Fibroblast of skin of right biceps (primary cell): ENCODE measurements at places on chromosomes 13 and 19.

- DNase-seq: no peak
Measured at GRCh38 chr19:2813235-2814160, 6.2 kb upstream of the ZNF554 start.

GRCh38 chr19:49712397-49712859, 21.5 kb downstream of the CPT1C start:
- peak; percentile 22 for DNase-seq

DNA sequence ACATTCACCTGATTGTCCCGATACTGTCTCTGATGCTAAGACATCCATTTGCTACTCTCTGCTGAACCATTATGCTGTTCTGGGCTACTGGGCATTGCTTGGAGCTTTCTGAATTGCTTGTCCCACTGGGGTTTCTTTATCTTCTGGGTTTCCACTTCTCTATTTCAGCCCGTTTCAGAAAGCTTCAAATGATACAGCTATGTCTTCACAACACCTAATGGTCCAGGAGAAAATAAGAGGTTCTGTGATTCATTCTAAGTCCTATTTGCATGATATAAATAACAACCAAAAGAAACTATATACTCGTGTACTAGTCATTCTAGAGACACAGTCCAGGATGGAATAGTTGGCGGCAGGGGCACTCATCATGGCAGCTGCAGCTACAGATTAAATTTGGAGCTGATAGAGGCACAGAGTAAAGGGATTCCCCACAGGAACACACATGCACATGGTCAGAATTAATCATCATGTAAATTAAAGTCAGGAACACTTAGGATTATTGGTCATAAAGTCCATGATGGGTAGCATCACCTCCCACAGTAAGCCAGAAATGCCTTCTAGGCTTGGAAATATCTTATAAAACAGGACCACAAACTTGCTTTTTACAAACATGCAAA, 33.3 kb upstream of the SCEL start:
- DNase-seq: no peak

- DNase-seq: no peak
Measured at GRCh38 chr13:28471421-28471820, 23.5 kb downstream of the FLT1 start.

DNA sequence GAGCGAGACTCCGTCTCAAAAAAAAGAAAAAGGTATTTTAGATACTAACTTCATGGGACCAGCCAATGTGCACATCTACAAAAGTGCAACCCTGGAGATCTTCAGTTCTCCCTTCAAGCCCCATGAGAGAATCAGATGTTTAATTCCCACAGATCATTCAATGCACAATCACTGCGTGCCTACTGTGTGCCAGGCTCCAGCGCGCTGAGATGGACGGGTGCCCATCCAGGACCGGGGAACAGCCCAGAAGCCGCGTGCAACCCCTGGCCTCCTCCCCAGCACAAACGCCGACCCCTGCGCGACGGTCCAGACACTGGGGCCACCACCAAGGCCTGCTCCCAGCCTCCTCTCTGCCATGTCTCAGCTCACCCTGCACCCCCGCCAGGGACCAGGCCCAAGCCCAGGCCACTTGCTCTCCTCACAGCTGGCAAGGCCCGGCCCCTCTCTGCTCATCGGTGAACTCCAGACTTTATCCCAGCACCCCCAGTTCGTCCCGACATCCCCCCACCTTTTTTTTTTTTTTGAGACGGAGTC, 5.3 kb downstream of the BTBD2 start:
- DNase-seq: no peak

- no peak for DNase-seq
Measured at GRCh38 chr13:103373916-103374315, 307.7 kb upstream of the SLC10A2 start.

- DNase-seq: no peak
Measured at GRCh38 chr13:80989747-80990146, 648.8 kb upstream of the SPRY2 start.

GRCh38 chr19:1489463-1490310, 463 bp downstream of the PCSK4 start:
- no peak for DNase-seq

DNA sequence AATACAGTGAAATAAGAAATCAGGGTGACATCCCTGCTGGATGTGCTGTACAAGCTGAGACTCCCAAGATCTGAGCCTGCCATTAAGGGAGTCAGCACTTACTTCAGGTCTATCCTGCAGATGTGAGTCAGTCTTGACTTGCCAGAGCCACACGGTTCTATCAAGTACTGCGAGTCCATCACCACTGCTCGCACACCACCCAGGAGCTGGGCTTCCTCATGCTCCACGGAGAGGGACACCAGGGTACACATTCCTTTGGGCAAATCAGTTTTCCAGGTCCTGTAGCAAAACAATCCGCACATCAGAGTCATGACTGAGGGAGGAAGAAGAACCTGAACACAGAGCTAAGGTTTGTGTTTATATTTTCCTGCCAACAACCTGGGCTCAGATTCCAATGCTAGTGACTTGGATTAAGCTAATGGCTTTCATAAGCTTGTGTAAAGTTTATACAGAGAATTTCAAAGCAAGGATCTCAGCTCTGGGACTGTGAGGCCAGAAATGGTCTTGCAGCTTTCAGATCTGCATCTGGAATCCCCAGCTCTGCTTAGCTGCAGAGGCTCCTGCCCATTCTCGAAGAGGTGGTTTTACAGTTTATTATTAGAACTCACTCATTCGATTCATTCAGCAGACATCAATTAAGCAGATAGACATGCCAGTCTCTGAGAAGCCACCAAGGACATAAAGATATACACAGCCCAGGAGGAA, 90.6 kb downstream of the KL start:
- DNase-seq: peak; percentile 12

DNA sequence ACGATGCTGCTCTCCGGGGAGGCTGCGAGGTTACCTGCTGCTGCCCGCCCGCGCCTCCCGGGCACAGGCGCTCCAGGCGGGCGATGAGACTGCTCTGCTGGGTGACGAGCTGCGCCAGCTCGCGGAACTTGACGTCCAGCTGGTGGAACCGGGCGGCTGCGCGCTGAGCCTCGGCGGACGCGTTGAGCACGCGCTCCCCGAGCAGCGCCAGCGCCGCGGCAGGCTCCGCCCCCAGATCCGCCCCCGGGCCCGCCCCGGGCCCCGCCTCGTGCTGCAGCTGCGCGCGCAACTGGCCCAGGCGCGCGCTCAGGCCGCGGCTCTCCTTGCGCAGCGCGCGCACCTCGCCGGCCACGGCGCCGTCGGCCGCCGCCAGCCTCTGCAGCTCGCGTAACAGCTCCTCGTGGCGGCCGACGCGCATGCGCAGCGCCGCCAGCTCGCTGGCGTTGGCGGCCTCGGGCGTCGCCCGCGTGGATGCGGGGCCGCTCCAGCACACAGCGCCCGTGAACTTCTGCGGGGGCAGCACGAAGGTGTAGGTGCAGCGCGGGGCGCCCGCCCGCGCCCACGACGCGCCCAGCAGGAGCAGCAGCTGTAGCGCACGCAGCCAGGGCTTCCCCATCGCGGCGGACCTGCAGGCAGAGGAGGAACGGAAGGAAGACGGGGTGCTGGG, 6.4 kb downstream of the ANGPTL6 start:
- DNase-seq: peak; percentile 92

DNA sequence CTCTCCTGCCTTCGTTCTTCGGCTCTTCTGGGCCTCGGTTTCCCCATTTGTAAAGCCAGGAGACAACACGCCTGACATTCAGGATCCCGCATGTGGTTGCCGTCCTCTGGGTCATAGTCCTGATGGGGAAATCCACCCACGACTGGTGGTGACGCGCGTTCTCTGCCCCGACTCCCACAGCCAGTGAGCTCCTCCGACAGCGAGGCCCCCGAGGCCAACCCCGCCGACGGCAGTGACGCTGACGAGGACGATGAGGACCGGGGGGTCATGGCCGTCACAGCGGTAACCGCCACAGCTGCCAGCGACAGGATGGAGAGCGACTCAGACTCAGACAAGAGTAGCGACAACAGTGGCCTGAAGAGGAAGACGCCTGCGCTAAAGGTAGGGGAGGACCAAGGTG, 16.4 kb downstream of the HDGFL2 start:
- DNase-seq: no peak

- DNase-seq: no peak
Measured at GRCh38 chr13:106415442-106415841, 120.0 kb downstream of the EFNB2 start.

GRCh38 chr19:39237200-39238184, 7.3 kb downstream of the IFNL3 start:
- DNase-seq: no peak

DNA sequence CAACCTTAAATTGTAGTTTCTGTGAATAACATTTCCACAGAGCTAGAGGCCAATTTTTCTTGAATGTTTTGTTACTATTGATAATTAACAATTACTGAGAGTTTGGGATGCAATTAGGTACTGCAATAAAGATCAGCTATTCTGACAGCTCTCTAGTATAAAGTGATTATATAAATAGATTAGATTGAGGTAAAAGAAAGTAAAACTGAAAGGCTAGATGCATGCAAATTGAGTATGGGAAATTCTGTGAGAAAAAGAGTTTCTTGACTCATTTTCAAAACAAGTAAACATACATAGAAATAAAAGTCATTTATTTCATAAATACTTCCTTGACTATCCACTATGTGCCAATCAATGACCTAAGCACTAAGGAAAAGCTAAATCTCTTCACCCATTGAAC, 1087.5 kb upstream of the ATXN8OS start:
- no peak for DNase-seq

- DNase-seq: peak; percentile 27
Measured at GRCh38 chr19:51948975-51949374, 21.7 kb downstream of the ZNF613 start.

- DNase-seq: no peak
Measured at GRCh38 chr19:18121166-18121565, 23.6 kb downstream of the MAST3 start.
